ENCODE measurements at places on chromosomes 4 and X. TPM values are rescaled to one million over a fixed set of nuclear protein-coding genes. Genes with fewer than 3 reads are reported as not detected.

- no peak for DNase-seq
These were observed 214.5 kb upstream of the S100G start for GRCh38 chrX:16435399-16435986.

- no peak for DNase-seq
These were observed 10.2 kb downstream of the UBE2D3 start for GRCh38 chr4:102817021-102817605.

- no peak for DNase-seq
These were observed 65.4 kb downstream of the CEP44 start for GRCh38 chr4:174349156-174349555.

Gene SERTM2
- not detected for total RNA-seq

- no peak for DNase-seq
These were observed 45.1 kb downstream of the PRPS1 start for GRCh38 chrX:107673431-107673830.

DNA sequence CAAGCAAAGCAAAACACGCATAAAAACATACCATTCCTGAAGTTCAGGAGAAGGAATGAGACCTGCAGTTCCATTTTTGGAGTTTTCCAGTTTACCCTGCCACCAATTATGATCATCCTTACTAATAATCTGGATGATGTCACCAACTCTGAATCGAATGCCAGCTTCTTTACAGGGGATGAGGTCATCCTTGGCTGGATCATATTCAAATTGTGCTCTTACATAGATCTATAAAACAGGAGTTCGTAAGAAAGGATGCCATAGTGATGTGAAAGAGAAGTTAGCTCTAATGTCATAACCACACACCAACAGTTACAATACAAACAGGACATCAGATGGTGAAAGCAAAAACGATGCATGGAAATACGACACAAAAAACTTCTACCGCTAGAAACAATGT is 106.5 kb downstream of the NYX start:
- DNase-seq, result no peak

Data from MG63 (cell line).